ENCODE measurements at places on chromosomes 12 and 14.
A peak's percentile ranks its signal among the peaks of the same experiment; 100 is the strongest.

GRCh38 chr12:95227818-95228356, 10.3 kb downstream of the VEZT start:
- DNase-seq: no peak

- peak; percentile 59 for DNase-seq
Observed at GRCh38 chr12:15996254-15996653, 85.1 kb downstream of the DERA start.

DNA sequence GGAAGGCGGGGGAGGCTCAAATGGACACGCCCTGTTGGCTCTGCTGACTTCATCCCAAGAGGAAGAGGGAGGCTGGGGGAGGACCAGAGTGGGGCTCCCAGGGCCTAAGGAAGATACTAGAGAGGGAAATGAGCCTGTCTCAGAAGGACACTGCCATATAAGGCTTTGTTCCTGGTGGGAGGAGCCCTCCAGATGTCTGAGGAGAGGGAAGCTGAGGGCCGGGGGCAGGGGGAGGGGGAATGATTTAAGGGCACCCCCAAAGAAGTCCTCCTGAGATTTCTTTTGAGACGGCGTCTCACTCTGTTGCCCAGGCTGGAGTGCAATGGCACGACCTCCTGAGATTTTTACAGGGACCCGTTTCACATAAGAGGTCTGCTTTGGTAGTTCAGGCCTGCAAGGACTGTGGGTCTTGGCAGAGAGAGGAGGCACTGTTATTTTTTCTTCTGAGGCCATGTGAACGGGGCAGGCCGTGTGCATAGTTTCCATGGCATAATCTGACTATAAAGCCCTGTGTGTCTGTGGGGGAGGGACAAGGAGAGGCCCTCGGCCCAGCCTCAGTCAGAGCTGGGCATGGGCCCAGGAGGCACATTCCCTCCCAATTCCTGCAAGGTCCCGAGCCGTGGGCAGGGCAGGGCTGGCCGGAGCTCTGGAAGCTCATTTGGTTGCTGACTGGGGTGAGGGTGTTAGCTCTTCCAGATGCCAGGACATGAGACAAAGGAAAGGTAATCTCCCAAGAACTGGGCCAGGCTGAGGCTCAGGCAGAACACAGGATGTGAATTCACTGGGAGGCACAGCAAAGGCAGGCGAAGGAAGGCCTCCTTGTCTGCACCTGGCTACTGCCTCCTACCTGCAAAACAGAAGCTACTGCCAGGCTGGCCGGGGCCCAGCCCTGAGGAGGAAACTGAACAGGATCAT, 22.2 kb upstream of the PLEKHG3 start:
- DNase-seq: peak; percentile 92

- DNase-seq: no peak
Observed at GRCh38 chr14:23103581-23103980, 1.2 kb downstream of the CIROP start.

DNA sequence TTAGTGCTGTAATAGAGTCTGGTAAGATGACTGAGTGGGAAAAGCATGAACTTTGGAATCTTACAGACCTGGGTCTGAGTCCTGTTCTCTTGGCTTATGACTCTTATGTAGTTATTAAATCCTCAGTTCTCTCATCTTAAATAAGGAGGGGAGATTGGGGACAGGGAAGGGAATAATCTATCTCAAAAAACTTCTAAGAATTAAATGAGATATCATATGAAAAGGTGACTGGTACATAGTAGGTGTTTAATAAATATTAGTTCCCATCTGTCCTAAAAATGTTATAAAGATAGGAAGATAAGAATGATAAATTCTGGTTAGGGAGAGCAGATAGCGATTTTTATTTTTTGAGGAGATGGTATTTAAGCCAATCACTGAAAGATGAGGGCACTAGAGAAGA, 119.1 kb downstream of the INSM2 start:
- DNase-seq: no peak

- DNase-seq: peak; percentile 21
Observed at GRCh38 chr12:90085494-90086274, 377.0 kb upstream of the ATP2B1 start.
